Right ventricle myocardium inferior (tissue), 1 donor: ENCODE measurements at places on chromosomes 4 and X. TPM values are rescaled to one million over a fixed set of nuclear protein-coding genes. Genes with fewer than 3 reads are reported as not detected.

GRCh38 chrX:51494409-51494808 is 2.0 kb downstream of the NUDT11 start:
- no peak for DNase-seq

DNA sequence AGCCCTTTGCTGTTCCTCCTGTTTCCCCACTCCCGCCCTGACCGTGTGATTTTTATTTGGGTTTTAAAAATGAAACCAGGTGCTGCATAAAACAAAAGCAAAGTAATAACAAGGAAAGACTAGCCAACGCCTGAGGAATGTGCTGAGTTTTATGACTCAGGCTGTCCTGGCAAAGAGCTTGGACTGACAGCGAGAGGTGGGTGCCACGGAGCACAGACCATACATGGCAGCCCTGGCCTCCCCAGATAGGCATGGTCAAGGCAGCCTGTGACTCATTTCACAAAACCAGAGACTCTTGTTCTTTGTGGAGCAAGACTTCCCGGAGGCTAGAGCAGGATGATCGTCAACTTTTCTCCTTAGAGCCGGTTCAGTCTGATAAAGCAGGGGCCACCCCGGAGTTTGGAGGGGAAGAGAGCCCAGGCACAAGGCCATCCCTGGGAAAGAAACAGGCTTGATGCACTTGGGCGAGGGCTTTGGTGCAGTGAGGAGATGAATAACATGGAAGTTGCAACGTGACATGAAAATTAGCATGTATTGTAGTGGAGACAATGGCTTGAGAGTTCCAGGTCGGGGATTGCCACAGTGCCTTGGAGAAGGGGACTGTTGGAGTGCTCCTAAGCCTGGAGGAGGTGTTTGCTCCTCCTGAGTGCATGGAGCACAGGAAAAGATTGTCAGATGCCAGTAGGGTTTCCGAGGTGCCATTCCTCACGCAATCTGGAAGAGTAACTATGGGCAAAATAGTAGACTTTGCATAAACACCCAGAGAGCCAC is 54.8 kb downstream of the C4orf51 start:
- DNase-seq: no peak

GRCh38 chr4:52995360-52996030 is 133.4 kb downstream of the RASL11B start:
- no peak for DNase-seq

- no peak for DNase-seq
These were observed 150.1 kb downstream of the HNRNPD start for GRCh38 chr4:82223715-82224114.

DNA sequence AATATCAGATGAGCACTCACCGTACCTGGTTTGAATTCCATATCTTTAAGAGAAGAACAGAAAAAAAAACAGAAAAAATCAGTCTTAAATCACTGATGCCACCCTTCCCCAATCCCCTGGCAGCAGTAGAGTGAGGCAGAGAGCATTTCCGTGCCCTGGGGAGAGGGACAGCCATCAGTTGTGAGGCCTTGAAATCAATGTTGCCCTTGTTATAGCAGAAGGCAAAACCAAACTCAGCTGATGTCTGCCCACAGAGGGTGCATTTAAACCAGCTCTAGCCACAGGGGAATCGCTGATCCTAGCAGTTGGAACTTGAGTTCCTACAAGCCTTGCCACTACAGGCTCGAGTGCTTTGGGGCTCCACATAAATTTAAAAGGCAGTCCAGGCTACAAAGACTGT is 338.5 kb upstream of the FMR1 start:
- DNase-seq: no peak

DNA sequence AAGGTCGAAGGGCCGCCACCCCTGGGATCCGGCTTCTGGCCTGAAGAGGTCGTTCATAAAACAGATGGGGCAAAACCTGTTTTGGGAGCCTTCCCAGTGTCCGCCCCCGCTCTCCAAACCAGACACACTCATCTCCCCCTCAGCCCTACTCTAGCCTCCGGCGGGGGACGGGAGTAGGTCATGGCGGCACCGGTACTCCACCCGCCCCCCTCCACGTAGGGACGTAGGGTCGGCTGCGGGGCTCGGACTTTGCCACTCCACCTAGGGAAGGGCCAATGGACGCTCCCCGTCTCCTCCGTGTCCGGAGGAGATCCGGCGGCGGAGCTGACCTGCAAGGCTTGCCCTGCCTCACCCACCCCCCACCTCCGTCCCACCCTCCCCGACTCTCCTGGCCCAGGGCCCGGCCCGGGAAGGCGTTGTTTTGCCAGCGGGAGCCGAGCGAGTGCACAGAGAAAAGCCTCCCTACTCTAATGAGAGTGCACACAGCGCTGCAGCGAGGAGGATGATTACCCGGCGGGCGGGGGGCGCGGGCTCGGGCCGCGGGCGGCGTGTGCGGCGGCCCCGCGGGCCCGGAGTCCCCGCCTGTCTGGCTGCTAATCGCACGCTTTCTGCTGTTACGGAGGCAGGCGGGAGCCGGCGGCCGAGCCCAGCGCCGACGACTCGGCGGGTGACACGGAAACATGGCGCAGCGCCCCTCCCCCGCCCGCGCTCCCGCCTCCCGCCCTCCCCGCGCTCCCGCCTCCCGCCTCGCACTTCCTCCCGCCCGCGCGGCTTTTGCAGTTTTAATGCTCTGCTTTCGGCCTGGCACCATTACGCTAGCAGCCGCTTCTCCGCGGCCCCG is 8.3 kb upstream of the BCOR start:
- peak; percentile 88 for DNase-seq

DNA sequence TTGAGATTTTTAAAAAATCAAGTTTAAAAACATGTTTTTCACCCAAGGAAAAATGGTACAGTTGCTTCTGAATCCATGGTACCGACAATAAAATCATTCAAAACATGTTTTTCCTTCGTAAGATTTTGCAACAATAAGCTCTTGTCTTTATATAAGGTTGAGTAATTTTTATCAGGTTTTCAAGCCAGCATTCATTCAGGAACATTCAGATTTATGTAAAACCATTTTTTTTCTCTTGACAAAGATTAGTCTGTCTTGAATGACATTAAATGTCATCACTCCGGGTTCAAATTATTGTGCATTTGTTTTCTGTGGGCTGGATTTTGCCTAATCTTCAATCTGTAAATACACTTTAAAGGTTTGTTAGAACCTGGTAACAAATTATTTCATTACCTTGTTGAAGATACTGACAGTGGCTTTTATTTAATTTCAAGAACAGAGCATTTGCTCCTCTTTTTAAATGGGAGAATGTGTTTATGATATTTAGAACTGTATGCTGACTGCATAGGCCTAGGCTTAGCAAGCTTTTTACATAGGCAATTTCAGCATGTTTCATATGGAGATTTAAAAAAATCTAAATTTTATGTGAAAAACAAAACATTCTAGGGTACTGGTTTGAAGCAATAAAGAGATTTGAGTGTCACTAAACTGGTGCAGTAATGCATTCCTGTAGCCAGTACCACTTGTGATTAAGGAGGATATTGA is 336.4 kb upstream of the HAND2 start:
- no peak for DNase-seq

GRCh38 chr4:151627491-151627890 is 133.3 kb downstream of the GATB start:
- no peak for DNase-seq

MAD2L1 gene
- 1.4 TPM for total RNA-seq

ARHGEF6 gene
- 40.2 TPM for total RNA-seq

NUDT6 gene
- total RNA-seq: 16.4 TPM
